Naive B cell (primary cell): ENCODE measurements at places on chromosomes 4 and X. TPM values are rescaled to one million over a fixed set of nuclear protein-coding genes. Genes with fewer than 3 reads are reported as not detected.
A peak's percentile ranks its signal among the peaks of the same experiment; 100 is the strongest.

PNMA6F gene
- not detected for polyA plus RNA-seq

- no peaks in the 10 kb centered on the region for H3K27me3 ChIP-seq
- H3K27ac ChIP-seq: no peak overlapping the region
- peaks cover 4% of the 10 kb centered on the region for H3K4me1 ChIP-seq
- no peak overlapping the region for H3K4me3 ChIP-seq
Observed at GRCh38 chrX:30904632-30905031, 15.6 kb upstream of the TAB3 start.

DNA sequence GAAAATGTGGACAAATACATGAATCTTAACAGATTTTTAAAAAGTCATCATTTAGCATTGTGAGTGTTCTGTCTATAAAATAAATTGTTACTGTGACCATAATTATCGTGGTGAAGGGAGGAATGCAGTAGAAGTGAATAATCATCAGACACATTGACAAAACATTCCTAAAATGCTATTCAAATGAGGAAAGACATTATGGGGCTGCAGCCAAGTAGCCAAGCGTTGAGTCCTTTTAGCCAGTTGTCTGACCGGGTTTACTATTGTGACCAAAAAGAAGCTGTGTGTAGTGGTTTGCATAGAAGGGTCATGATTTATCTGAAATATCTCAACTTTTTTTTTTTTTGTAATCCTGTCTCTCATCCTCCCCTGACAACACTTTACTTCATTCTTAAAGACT, 19.5 kb downstream of the WWC2 start:
- DNase-seq: no peak
- H3K27me3 ChIP-seq: peaks cover 9% of the 10 kb centered on the region
- H3K27ac ChIP-seq: no peak overlapping the region

DNA sequence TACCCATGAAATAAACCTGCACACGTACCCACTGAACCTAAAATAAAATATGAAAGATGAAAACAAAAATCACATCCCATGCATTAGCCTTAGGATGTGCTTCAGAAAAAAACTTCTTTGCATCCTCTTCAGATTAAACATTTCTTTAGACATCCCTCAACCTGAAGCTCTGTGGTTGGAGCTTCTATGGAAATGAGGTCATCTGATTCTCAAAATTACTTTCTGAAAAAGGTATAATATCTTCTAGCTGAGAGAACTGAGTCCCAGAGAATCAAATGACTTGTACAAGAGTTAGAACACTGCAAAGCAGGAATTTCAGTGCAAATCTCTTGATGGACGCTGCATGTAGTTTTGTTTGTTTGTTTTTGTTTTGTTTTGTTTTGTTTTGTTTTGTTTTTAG, 19.1 kb upstream of the ANTXR2 start:
- H3K36me3 ChIP-seq: no peaks in the 10 kb centered on the region
- no peak for DNase-seq
- H3K27me3 ChIP-seq: peaks cover 27% of the 10 kb centered on the region
- no peak overlapping the region for H3K27ac ChIP-seq
- H3K4me1 ChIP-seq: no peaks in the 10 kb centered on the region
- no peak overlapping the region for H3K4me3 ChIP-seq

GRCh38 chr4:174061026-174061425, 222.4 kb downstream of the FBXO8 start:
- no peaks in the 10 kb centered on the region for H3K36me3 ChIP-seq

ZNF157 gene
- 0.39 TPM for polyA plus RNA-seq

- H3K27me3 ChIP-seq: peaks cover 5% of the 10 kb centered on the region
- no peaks in the 10 kb centered on the region for H3K36me3 ChIP-seq
- DNase-seq: peak; percentile 24
- H3K4me3 ChIP-seq: no peak overlapping the region
Observed at GRCh38 chrX:71998836-71999509, 88.3 kb downstream of the NHSL2 start.

DNA sequence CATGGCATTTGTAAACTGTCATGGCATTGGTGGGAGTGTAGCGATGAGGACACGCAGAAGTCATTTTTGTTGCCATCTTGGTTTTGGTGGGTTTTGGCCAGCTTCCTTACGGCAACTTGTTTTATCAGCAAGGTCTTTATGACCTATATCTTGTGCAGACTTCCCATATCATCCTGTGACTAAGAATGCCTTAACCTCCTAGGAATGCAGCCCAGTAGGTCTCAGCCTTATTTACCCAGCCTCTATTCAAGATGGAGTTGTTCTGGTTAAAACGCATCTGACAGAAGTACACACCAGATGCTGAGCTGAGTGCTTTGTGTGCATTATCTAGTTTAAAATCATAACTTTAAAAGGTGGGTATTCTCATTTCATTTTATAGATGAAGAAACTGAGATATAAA, 268.8 kb upstream of the GALNT7 start:
- H3K4me1 ChIP-seq: no peaks in the 10 kb centered on the region
- no peak for DNase-seq
- H3K27ac ChIP-seq: no peak overlapping the region

DNA sequence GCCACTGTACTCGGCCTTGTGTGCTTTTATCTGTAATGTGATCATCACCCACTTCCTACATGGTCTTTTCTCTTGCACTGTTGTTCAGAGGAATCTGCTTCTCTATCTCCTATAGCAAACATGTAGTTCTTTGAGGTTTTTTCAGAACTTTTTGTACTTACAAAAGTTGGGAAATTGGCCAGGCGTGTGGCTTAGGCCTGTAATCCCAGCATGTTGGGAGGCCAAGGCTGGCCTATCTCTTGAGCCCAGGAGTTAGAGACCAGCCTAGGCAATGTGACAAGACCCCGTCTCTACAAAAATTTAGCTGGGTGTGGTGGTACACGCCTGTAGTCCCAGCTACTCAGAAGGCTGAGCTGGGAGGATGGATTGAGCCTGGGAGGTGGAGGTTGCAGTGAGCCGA, 30.4 kb downstream of the TAF1 start:
- H3K27me3 ChIP-seq: no peaks in the 10 kb centered on the region
- no peak overlapping the region for H3K4me3 ChIP-seq
- no peaks in the 10 kb centered on the region for H3K4me1 ChIP-seq
- DNase-seq: no peak
- H3K36me3 ChIP-seq: no peaks in the 10 kb centered on the region

DNA sequence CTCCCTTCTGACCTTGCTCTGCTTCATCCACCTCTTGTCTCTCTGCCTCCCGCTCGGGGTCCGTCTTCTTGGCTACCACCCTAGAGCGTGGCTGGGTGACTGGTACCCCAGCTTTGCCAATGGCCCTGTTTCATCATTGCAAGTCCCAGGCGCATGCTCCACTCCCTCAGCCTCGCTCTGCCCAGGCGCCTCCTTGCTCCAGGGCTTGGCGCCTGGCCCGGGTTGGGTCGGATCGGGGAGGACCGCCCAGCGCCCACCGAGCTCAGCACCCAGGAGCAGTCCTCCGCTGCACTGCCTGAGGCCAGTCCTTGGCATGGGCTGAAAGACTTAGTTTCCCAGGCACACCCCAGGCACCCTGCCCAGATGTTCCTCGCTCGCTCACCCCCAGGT, 577 bp downstream of the BGN start:
- DNase-seq: no peak
- peaks cover 6% of the 10 kb centered on the region for H3K4me1 ChIP-seq
- no peak overlapping the region for H3K4me3 ChIP-seq
- no peak overlapping the region for H3K27ac ChIP-seq
- peaks cover 12% of the 10 kb centered on the region for H3K27me3 ChIP-seq
- H3K36me3 ChIP-seq: no peaks in the 10 kb centered on the region

ZBED1 gene
- polyA plus RNA-seq: 25.6 TPM

GRCh38 chr4:53355930-53356521, 9.8 kb downstream of the SCFD2 start:
- no peak overlapping the region for H3K27ac ChIP-seq
- no peaks in the 10 kb centered on the region for H3K27me3 ChIP-seq
- peaks cover 4% of the 10 kb centered on the region for H3K36me3 ChIP-seq
- peaks cover 29% of the 10 kb centered on the region for H3K4me1 ChIP-seq
- no peak overlapping the region for H3K4me3 ChIP-seq

- H3K27ac ChIP-seq: no peak overlapping the region
- peaks cover 49% of the 10 kb centered on the region for H3K4me1 ChIP-seq
Observed at GRCh38 chr4:184808713-184809050, 17.1 kb downstream of the ACSL1 start.

GRCh38 chr4:3375688-3376087, 66.1 kb upstream of the HGFAC start:
- no peak overlapping the region for H3K4me3 ChIP-seq
- peaks cover 6% of the 10 kb centered on the region for H3K36me3 ChIP-seq
- peaks cover 4% of the 10 kb centered on the region for H3K27me3 ChIP-seq
- H3K27ac ChIP-seq: no peak overlapping the region
- H3K4me1 ChIP-seq: peaks cover 11% of the 10 kb centered on the region

DNA sequence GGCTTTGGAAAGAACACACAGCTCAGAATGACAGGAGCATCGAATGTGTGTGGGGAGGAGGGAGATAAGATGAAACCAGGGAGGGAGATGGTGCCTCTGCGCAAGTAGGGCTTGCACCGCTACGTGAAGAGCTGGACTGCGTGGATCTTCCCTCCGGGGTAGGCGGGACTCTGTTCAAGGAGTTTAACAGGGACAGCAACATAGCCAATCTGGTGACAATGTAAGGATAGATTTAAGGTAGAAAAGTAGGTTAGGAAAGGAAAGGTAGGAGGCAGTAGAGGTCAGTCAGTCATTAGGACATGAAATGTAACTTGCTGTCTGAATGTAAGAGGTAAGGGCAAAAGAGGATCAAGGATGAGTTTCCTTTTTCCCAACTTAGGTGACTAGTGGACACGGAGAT, 152.5 kb downstream of the DCTD start:
- no peak overlapping the region for H3K4me3 ChIP-seq
- no peaks in the 10 kb centered on the region for H3K4me1 ChIP-seq
- DNase-seq: no peak
- H3K36me3 ChIP-seq: no peaks in the 10 kb centered on the region
- no peak overlapping the region for H3K27ac ChIP-seq

DNA sequence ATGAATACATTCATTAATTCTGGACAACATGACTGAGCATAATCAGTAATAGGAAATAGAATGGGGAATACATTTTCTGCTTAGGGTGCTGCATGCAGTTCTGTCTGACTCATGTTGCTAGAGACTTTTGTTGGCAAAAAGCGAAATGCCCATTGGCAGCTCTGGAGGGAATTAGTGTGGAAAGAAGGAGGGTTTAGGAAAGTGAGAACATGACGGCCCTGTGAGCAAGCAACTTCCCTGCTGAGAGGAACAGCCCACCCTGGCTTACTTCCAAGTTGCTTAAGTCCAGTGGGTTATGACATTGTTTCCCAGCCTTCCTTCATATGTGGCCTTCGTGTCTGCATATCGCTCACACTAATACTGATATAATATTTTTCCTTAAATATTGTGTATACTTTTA, 13.8 kb downstream of the MAD2L1 start:
- DNase-seq: no peak
- peaks cover 12% of the 10 kb centered on the region for H3K4me1 ChIP-seq
- H3K4me3 ChIP-seq: no peak overlapping the region
- peak overlapping the region; percentile 6 for H3K27ac ChIP-seq

ALPK1 gene
- 3.9 TPM for polyA plus RNA-seq

- no peak overlapping the region for H3K4me3 ChIP-seq
- H3K27me3 ChIP-seq: peaks cover 11% of the 10 kb centered on the region
- no peaks in the 10 kb centered on the region for H3K4me1 ChIP-seq
- no peak for DNase-seq
- H3K36me3 ChIP-seq: no peaks in the 10 kb centered on the region
- H3K27ac ChIP-seq: no peak overlapping the region
Observed at GRCh38 chrX:72029483-72030411, 102.0 kb downstream of the RTL5 start.

MEPE gene
- polyA plus RNA-seq: not detected

DNA sequence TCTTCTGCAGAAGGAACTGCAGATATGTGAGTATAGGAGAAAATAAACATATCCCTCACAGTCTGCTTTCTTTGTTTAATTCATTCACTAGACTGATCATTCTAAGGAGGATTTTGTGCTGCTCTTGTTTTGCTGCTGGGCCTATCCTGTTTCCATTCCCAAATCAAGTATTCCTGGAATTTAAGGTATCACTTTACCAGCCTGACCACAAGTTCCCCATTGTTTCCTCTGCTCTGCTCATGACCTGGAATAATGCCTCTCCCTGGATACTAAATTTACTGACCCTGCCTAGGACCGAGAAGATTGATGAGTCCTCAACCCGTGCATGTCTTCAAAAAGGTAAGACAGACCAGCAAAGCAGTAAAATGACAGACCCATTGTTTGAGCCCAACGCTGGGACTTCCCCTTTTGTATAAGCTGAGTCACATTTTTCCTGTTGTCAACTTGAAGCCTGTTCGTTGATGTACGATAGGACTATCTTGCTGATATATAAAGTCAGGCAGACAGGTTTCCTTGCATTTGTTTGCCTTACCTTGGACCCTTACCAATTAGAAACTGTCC, 85.5 kb upstream of the TET2 start:
- H3K4me3 ChIP-seq: peak overlapping the region; percentile 77
- peaks cover 25% of the 10 kb centered on the region for H3K4me1 ChIP-seq
- peak overlapping the region; percentile 36 for H3K27ac ChIP-seq
- peak; percentile 1 for DNase-seq
- H3K36me3 ChIP-seq: no peaks in the 10 kb centered on the region
- H3K27me3 ChIP-seq: no peaks in the 10 kb centered on the region

DCHS2 gene
- not detected for polyA plus RNA-seq

DNA sequence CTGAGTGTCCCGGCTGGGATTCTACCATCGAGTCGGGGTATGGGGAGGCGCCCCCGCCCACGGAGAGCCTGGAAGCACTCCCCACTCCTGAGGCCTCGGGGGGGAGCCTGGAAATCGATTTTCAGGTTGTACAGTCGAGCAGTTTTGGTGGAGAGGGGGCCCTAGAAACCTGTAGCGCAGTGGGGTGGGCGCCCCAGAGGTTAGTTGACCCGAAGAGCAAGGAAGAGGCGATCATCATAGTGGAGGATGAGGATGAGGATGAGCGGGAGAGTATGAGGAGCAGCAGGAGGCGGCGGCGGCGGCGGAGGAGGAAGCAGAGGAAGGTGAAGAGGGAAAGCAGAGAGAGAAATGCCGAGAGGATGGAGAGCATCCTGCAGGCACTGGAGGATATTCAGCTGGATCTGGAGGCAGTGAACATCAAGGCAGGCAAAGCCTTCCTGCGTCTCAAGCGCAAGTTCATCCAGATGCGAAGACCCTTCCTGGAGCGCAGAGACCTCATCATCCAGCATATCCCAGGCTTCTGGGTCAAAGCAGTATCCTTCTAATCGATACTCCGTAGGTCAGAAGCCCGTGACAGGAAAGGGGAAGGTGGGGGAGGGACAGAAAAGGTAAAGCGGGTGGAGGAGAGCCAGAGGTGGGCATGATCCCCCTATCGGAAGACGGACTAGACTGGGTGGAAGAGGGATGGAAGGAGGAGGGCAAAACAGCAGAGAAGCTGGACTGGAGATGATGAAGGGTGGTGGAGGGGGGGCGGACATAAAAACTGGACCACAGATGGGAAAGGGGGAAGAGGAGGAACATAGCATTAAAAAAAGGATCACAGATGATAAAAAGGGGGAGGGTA, 828 bp downstream of the TSPYL2 start:
- peak overlapping the region; percentile 45 for H3K27ac ChIP-seq
- peaks cover 17% of the 10 kb centered on the region for H3K36me3 ChIP-seq
- peak overlapping the region; percentile 96 for H3K4me3 ChIP-seq
- DNase-seq: no peak
